ELR (cell line): ENCODE measurements at places on chromosomes 16 and 17.

GRCh38 chr17:1785930-1786329 lies 24.1 kb downstream of the SERPINF1 start:
- DNase-seq = no peak

DNA sequence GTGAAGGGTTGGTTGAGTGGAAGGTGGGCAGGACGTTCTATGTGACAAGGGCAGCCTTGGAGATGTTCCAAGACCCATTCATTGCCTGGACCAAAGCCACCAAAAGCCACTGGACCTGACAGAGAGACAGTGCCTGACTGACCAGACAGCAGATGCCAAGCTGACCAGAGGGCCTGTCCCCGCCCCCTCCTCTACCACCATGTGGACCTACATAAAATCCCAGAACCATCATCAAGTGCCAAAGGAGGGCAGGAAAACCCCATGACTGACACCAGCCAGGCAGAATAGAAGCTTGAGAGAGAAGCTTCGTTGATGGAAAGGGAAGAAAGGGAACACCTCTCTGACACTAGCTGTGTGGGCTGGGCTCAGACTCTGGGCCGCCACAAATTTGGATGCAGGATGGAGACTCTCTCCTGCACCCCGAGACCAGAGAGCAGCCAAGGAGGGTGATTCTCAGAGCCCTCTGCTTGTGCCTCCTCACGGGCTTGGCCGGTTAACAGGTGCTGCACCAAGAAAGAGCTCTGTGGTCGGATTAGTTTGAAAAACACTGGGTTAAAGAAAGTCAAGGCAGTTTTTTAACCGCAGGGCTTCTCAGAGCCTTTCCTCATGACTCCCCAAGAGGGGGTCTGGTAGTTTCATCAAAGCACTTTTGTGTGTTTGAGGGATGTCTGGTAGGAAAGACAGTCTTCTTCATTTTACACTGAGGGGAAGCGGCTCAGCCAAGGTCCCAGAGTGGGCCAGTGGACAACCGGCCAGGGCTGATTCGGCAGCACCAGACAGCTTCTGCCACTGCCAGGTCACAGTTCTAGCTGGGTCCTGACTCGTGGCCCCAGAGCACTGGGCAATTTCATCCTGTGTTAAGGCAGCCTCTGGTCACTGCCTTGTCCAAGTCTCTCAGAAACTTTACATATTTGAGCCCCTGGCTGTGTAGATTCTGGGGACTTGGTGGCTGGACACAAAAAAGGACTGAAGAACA lies 1.7 kb downstream of the TNFRSF13B start:
- no peak for DNase-seq

- no peak for DNase-seq
Measured at GRCh38 chr17:16447676-16448075, 32.3 kb downstream of the TRPV2 start.

DNA sequence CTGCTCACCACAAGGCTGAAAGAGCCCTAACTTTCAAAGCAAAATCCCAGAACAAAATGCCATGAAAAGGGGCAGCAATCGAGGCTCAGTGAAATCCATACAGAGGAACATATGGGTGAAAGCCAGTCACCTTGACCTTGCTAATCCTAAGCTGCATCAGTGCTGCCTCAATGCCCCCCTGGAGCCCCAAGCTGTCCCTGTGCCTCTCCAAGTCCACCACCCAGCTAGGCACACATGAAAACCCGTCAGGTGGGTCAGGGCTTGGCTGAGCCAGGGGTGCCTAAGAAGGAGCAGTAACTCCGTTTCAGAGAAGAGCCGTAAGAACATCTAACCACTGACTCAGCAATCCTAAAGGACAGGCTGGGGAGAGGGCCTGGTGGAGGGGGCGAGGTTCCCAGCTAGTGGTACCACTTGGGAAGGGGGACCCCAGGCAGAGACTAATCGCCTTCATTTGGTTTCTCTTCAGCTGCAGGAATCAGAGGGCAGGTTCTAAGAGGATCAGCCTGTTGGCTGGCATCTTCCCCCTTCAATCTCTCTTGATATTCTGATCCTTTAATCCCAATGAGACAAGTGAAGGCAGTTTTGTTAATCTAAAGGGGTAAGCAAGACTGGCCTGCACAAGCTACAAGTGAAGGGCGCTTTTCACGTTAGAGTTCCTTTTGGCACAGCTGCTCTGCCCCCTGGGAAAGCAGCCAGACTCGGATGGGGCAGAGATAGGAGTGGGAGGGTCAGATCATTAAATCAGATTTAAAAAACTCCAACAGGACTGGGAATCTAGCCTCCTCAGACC lies 7.6 kb downstream of the PITPNA start:
- no peak for DNase-seq

DNA sequence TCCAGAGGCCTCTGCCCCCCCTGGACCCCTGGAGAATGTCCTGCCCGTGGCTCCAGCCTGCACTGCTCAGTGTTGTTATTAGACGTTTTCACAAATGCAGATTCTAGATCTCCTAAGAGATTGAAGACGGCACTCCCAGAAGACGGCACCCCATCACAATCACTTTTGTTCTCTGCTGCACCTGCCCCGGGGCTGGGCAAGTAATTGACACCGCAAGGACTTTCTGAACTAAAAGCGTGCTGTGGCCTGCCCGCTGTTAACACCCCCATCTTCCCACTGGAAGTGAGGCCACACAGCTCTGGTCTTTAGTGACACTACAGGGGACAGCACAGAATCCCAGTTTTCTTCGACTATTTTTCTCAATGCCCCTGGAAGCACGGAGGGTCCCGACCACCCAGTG lies 256.9 kb downstream of the ENGASE start:
- no peak for DNase-seq

- DNase-seq = no peak
Measured at GRCh38 chr16:88499292-88499691, 46.2 kb downstream of the ZFPM1 start.

- no peak for DNase-seq
Measured at GRCh38 chr17:12648498-12648897, 17.2 kb upstream of the MYOCD start.

GRCh38 chr16:48330841-48331192 lies 54.4 kb downstream of the SIAH1 start:
- DNase-seq = no peak

DNA sequence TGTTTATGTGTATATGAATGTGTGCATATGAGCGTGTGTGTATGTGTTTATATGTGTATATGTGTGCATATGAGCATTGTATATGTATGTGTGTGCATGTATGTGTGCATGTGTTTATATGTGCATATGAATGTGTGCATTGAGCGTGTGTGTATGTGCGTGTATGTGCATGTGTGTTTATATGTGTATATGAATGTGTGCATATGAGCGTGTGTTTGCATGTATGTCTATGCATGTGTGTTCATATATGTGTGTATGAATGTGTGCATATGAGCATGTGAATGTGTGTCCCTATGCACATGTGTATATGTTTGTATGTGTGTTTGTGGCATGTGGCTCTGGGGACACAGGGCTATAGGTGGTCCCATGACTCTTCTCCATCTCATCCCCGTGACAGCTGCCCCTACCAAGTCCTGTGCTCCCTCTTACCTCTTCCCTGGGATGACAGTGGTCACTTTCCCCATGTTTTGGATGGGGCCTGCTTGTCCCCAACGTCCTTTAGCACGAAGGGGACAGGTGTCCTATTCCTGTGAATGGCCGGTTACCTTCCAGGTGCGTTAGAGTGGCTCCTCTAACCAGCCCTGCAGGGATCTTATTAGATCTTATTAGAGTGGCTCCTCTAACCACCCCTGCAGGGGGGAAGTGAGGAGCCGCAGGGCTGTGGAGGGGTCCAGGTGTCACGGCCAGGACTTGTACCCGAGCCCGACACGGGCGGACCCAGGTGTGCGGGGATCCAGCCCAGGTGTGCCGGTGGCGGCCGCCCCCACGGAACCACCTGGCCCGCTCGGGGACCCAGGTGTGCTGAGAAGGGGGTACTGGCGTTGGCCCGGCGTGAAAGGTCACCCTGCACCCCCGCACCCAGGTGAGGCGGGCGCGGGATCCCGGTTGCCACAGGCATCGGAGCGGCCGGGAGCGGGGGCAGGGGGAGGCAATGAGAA lies 105.6 kb downstream of the SEC14L1 start:
- no peak for DNase-seq

- DNase-seq = no peak
Measured at GRCh38 chr16:67779256-67780014, 26.9 kb downstream of the RANBP10 start.
